Cerebellar cortex (tissue), 1 donor: ENCODE measurements at places on chromosomes 5 and 9.

- no peak for DNase-seq
These were observed 32.0 kb downstream of the ENHO start for GRCh38 chr9:34490760-34491159.

DNA sequence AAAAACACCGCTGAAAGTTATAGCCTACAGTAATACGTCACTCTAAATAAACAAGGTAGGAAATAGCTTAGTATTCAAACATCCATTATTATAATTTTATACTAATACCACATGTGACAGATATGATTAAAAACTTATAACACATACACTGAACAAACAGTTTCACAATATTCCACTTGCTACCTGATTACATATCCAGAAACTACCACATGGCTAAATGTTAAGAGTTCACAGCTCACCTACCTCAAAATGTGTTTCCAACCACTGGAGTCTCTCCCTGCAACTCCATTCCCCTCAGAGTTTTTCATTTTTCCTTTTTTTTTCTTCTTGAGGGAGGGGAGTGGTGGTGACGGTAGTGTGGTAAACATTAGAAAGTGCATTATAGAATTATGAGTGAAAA is 12.1 kb downstream of the RICTOR start:
- no peak for DNase-seq

DNA sequence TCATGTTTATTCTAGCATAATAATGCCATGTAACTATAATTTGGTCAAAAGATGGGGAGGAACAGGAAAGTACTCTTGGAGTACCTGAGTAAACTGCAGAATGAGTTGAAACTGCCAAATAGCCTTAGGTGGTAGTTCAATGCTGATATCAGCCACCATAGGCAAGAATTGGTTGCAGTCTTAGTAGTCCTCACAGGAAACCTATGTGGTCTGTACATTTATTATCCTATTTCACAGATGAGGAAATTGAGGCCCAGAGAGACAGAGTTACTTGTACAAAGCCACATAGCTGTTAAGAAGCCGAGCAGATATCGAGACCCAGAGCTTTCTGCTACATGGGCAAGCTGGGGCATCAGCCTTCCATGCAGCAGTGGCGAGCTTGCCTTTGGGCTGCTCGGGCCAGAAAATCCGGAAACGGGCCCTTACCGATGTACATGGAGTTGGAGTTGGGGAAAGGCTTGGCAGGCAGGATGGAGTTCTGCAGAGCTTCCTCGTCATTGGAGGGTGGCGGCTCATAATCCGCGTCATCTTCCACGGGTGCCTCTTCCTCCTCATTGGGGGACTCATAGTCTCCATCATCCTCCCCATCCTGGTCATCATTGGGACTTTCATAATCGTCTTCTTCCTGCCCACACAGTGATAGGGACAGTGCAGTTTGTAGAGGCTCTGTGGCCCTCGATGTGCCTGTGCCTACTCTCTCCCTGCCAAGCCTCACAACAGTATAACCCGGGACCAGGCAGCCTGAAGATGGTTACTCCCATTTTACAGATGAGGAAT is 27.1 kb downstream of the LCP2 start:
- no peak for DNase-seq

- DNase-seq = peak; percentile 59
These were observed 8.3 kb downstream of the N4BP3 start for GRCh38 chr5:178121391-178122276.

GRCh38 chr5:100838048-100838473 is 65.0 kb downstream of the ST8SIA4 start:
- DNase-seq = no peak

GRCh38 chr9:104912606-104913005 is 15.3 kb downstream of the ABCA1 start:
- DNase-seq = no peak

DNA sequence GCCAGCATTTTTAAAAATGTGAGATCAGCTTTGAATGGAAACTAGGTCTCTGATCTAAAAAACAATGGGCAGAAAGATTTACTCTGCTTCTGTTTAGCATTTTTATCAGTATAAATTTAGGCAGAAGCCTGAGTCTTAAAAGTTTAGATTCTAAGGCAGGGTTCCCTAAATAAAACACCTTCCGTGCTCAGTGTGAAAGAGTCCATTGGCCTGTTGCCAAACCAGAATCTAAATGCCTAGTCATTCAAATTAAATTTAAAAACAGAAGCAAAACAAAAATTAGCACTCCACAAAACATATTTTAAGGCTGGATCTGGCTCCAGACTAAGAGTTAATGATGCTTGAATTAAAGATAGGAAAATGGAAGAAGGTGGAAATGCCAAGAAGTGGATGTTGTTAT is 4.5 kb downstream of the TYRP1 start:
- no peak for DNase-seq

- DNase-seq = no peak
These were observed 20.8 kb downstream of the TMEM245 start for GRCh38 chr9:109098960-109099308.

- no peak for DNase-seq
These were observed 382.8 kb upstream of the ZNF608 start for GRCh38 chr5:125129151-125129806.
